ENCODE measurements at places on chromosomes 2 and 18. TPM values are rescaled to one million over a fixed set of nuclear protein-coding genes. Genes with fewer than 3 reads are reported as not detected.

- no peak for DNase-seq
These were observed 296.5 kb downstream of the DCC start for GRCh38 chr18:52636536-52636935.

GRCh38 chr2:69986691-69987090, 25.3 kb upstream of the ASPRV1 start:
- DNase-seq, result no peak

DNA sequence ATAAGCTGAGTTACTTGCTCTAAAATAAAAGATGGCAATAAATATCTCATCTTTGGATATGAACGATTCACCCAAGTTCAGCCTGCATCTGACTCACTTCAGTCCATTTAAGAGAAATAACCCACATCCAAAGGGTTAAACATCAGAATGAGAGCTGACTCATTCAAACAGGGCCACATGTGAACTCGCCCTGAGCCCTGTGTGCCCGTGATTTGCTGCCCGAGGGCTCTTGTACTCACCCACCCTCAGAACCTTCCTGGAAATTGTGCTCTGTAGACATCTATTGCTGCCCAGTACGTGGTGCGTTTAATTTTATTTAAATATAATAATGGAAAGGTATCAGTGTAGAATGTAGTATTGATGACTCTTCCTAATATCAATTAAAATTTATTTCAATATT, 66.9 kb upstream of the RBM44 start:
- DNase-seq, result peak; percentile 77

DNA sequence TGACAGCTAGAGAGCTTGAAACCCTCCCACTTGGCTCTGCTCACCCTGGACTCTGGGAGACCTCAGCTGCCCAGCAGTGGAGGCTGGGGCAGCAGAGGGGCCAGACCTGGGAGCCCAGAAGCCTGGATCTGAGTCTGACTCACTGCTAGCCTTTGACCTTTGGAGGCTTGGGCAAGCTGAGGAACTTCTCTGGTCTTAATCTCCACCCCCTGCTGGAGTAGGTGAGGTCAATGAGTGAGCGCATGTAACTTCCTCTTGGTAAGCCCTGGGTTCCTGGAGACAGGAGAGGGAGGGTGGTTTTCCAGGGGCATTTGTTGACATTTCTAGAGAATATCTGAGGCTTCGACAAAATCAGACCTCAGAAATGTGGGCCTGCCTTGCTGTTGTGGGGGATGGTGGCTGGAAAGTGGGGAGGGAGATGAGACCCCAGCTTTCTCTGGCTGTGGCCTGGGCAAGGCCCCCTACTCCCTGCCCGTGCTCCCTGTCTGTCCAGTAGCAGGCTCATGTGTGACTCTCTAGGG, 73.0 kb upstream of the YWHAQ start:
- no peak for DNase-seq

DNA sequence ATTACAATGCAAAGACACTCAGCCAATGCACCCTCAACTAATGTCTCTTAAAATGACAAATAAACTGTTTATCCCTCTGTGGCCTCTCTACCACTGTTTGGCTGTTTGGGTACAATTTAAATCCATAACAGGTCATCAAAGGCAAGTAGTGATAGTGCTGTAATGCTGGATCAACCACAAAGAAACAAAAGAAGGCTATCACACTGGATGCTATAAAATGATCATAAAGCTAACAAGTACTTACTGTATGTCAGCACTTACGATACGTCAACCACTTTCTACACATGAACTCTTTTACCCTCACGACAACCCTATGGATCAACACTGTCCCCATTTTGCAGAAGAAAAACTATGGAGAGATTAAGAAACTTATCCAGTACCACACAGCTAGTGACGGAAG, 54.1 kb downstream of the RNU4ATAC start:
- no peak for DNase-seq

GRCh38 chr2:168466190-168466737, 10.2 kb downstream of the CERS6 start:
- no peak for DNase-seq

DNA sequence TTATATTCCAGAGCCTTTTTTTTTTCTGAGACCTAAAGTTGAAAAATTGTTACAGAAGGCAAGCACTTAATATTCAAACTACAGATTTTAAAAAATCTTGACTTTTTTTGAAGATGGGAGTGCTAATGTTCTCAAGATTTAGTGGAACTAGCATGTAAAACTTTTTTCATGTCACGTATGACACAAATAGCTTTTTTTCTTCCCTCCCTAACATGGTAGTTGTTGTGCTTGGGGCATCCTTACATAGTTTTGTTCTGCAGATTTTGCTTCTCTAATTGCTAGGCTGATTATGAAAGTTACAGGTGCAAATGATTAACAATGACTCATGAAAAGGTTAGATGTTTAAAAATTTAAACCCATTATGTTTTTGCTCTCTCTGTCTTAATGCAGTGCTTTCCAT, 3.0 kb downstream of the EML6 start:
- DNase-seq, result no peak

- no peak for DNase-seq
These were observed 8.8 kb upstream of the ADI1 start for GRCh38 chr2:3527886-3528785.

DNA sequence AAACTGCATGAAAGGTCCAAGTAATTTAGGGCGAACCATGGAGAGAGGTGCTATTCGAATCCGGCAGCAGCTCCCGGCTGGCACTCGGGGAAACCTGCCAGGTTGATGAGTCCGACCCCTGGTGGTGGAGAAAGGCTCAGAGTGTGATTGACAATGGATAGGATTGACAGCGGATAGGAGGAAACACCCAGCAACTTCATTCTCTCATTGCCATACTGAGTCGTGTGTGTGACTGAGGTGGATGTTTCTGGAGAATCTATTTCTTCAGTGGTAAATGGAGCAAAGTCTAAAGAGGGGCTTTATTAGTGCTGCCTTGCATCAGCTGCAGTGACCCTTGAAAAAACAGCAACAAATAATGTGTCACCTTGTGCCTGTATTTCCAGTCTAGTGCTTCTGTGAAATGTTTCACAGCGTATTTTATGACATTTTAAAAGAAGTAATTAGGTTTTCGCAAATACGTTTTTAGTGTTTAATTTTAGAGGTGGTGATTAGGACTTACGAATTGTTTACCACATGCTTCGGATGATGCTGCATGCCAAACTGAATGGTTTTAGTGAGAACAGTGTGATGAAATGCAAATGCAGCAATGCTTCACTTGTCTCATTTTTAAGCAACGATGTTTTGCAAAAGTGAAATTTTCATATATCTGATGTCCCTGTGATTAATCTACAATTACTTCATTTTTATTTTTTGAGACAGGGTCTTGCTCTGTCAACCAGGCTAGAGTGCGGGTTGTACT, 102.0 kb downstream of the DCDC2C start:
- no peak for DNase-seq

GRCh38 chr2:240913810-240914644, 7.9 kb downstream of the CROCC2 start:
- DNase-seq, result peak; percentile 74

DNA sequence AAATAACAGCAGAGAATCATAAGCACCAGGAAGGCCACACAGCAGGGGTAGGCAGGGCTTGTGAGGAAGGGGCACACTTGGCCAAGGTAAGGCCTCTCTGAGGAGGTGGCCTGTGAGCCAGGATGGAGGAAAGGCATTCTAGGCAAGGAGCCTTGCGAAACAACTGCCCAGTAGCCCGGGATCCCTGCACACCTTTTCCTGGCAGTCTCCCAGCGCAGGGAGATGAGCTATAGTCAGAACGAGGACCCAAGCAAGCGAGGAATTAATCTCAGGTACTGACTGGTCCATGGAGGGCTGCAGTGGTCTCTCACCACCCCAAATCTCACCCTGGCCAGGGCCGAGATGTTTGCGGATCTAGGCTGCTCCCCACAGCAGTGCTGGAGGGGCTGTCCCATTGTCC, 64.9 kb upstream of the STPG4 start:
- no peak for DNase-seq

DNA sequence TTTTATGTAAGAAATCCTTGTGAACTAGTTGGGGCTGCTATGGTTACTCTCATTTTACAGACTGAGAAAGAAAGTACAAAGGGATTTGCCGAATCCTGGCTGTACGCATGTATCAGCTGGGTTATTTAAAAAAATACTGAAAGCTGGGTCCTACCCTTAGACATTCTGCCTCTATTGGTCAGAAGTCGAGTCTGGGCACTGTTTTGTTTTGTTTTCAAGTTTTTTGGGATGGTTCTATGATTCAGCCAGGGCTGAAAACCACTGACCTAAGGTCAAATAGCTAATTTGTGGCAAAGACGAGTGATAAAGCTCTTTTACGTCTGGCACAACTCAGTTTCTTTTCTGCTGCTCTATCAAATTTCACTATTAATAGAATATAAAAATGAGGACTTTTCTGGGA, 5.9 kb upstream of the SLC8A1 start:
- no peak for DNase-seq

GRCh38 chr2:46339676-46340459, 42.7 kb downstream of the EPAS1 start:
- DNase-seq, result no peak

- no peak for DNase-seq
These were observed 609.5 kb upstream of the SLC8A1 start for GRCh38 chr2:41061356-41061755.

GRCh38 chr2:235774153-235774870, 280.5 kb downstream of the AGAP1 start:
- no peak for DNase-seq

- DNase-seq, result no peak
These were observed 21.3 kb downstream of the SKA1 start for GRCh38 chr18:50396005-50396660.

The CCDC74B gene
- total RNA-seq, result 2.2 TPM

The SLC11A1 gene
- total RNA-seq, result not detected

The DOK6 gene
- not detected for total RNA-seq

The TMEM17 gene
- total RNA-seq, result 0.70 TPM

The GRB14 gene
- not detected for total RNA-seq

The PIGN gene
- 28.2 TPM for total RNA-seq

The CREB1 gene
- 143 TPM for total RNA-seq

The GAREM1 gene
- total RNA-seq, result 0.19 TPM
